ENCODE measurements at places on chromosomes 7 and 10.

- DNase-seq = no peak
Observed at GRCh38 chr10:34008656-34009055, 674.2 kb upstream of the NRP1 start.

DNA sequence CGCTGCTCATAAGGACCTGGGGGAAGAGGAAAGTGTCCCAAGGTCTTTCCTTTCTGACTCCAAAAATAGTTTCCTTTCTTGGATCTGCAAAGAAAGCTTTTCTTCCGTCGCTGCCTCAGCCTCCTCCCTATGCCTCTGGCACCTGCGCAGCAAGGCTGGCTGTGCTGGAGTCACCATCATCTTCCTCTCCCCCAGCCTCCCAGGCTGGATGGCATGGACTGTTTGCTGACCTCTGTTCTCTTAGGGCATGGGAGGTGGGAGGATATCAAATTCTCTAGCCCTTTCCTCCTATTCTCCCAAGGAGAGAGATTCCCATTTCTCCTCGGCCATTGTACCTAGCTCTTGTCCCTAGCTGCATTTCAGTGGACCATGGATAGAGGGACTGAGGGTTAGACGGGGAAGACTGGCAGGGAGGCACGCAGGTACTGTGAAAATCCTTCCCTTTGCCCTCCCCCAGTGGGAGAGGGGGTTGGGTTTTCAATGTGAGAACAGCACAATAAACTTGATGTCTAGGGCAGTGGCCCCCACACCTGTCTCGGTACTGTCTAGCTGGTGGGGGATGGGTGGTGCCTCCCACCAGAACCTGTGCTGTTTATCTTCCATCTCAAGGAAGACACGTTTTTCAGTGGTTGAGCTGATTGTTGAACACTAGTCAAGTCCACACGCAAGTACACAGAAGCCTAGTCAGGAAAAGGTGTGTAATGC is 2.6 kb downstream of the PPP1R35 start:
- DNase-seq = no peak

GRCh38 chr7:87473986-87474385 is 1.5 kb downstream of the ABCB4 start:
- no peak for DNase-seq

DNA sequence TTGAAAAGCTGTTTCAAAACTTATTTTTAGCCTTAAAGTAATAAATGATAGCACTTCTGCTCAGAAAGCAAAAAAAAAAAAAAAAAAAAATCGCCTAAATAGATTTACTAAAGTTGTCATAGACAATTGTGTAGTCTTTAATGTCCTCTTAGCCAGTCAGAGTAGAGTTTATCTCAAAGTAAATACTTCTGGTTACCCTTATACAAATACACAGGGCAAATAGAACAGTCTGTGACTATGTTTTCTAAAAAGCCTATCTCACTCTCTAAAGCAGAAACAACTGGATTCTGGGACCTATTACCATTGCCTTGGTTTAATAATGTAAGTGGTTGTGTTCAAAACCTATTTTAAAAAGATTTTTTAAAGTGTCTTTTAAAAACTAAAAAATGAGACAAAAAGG is 156.2 kb upstream of the THSD7A start:
- no peak for DNase-seq
